ENCODE measurements at places on chromosomes 13 and 19. TPM values are rescaled to one million over a fixed set of nuclear protein-coding genes. Genes with fewer than 3 reads are reported as not detected.

GRCh38 chr19:2542341-2543069 lies 66.6 kb downstream of the GADD45B start:
- DNase-seq = peak; percentile 61

DNA sequence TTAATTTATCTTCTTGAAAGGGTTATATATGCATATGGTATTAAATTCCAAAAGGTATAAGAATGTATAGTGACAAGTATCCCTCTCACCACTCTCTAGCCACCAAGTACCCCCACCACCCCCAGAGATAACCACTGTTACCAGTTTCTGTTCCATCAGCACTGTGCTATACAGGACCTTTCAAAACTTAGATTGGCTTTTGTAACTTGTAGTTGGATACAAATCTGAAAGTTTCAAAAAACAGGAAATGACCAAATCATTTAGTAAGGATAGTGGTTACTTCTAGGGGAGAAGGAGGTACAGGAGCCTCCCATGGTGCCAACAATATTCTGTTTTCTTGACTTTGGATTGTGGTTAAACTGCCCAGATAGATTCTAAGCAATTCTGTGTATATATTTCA lies 56.7 kb downstream of the AKAP11 start:
- DNase-seq = no peak

DNA sequence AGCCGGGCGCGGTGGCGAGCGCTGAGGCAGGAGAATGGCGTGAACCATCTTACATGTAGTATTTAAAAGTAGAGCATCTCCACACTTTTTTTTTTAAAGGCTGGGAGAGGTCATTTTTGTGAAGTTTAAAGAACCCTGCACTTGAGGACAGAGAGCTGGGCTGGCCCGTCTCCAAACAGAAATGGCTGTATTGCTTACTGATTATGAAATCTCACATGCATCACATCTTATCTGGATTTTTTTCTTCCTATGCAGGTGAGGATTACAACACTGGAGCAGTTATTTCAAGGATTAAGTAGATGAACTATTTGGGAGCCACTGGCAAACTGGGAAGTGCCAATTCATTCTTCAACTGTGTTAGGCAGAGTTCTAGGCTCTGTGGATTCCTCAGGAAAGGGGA lies 59.5 kb downstream of the TEX26 start:
- DNase-seq = no peak

GRCh38 chr13:94050039-94050438 lies 429.4 kb downstream of the DCT start:
- no peak for DNase-seq

DNA sequence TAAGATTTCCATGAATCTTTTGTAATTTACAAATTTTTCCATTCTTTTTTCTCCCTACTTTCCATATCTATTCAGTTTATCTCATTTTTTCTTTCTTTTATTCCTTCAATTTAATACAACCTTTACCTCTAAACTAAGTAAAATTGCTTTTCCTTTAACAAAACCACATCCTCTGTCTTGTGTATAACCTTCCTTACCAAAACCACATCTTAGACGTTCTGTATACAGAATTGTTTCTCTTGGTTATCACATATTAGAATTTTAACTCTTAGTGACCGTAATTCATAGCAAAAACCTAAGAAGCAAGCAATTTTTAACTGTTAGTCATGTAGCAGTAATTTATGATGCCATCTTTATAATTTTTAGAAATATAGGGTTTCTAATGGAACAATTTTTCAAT lies 15.0 kb downstream of the PPP5C start:
- DNase-seq = no peak

- DNase-seq = no peak
Observed at GRCh38 chr13:112240076-112240475, 136.1 kb upstream of the SPACA7 start.

DNA sequence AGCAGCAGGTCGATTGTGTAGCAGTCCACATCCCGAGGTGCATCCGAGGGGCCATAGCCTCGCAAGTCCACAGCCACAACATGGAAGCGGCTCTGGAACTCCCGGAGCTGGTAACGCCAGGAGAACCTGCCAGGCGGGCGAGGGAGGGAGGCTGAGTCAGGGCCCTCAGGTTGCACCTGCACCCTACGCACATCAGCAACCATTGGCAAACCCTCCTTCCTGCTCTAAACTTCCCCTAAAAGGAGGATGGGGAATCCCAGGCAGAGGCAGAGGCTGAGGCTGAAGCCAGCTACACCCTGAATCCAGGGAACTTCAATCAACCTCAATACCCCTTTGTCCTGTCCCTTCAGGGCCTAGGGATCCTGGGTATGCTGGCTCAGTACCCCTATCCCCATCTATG lies 977 bp downstream of the EPHX3 start:
- DNase-seq = no peak

- no peak for DNase-seq
Observed at GRCh38 chr19:12603714-12604113, 6.9 kb downstream of the ZNF490 start.

DNA sequence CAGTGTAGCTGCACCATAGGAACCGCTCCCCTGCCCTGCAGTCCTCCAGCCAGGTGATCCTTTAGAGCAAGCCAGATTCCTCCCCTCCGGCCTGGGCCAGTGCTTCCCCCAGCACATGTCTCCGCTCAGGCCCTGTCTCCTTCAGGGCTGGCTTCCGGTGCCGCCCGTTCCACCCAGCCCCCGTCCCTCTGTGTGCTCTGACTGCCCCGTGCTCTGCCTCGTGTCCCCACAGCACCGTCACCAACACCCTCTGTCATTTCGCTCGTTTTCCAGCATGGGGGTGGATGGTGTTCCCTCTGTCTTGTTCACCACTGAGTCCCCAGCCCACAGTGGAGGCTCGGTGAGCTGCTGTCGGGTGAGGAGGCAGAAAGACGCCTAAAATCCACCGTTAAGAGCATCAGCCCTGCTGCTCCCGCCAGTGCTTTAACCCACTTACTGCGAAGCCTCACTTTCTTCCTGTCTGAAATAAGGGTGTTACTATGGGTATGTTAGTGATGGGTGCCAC lies 54.5 kb downstream of the TSSK6 start:
- DNase-seq = peak; percentile 60

- no peak for DNase-seq
Observed at GRCh38 chr13:66623129-66623820, 606.9 kb downstream of the PCDH9 start.

DNA sequence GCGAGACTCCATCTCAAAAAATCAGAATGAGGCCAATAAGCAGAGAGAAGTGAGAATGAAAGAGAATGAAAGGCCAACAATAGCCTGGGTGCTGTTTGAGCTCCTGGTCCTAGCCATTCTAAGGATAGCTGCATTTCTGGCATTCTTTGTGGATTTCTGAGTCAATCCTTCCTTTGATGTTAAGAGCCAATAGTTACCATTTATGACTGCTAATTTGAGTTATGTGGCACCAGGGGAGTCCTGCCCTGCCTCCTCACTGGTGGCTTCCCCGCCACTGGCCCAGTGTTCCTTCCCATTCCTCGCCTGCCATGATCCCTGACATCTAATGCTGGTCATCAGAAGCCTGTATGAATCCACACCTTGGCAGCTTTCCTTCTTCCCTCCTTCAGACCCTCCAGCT lies 991.2 kb downstream of the UQCRFS1 start:
- no peak for DNase-seq

DNA sequence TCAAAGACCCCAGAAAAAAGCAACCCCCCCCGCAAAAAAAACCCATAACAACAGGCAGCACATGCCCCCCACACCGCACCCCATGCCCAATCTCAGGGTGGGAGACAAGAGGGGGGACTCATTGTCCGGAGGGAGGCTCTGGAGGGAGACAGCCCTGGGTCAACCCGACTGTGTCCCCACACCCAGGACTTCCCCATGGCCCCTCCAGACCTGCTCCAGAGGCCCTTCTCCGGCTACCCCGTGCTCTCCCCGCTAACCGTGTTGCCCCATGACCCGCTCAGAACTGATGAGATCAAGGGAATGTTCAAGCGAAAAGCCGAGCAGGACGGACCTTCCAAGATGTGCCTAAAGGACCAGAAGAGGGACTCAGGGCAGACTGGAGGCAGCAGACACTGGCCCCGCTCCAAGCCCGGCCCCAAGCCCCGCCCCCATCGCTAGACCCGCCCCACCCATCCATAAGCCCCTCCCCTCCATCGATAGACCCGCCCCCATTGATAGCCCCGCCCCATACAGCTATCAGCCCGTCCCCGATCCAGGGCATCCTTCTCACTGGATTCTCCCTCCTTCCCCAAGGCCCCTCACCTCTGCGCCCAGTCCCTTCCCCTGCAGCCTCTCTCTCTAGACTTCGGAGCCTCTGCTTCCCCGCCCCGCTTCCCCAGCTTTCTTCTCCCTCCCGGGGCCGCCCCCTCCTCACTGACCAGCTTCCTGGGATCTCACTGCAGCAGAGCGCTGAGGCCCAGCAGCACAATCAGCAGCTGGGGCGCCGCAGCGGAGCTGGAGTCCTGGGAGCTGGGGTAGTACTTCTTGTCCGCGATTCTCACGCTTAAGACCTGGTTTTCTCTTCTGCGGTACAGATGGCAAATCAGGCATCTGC lies 2.2 kb downstream of the BST2 start:
- DNase-seq = no peak

DNA sequence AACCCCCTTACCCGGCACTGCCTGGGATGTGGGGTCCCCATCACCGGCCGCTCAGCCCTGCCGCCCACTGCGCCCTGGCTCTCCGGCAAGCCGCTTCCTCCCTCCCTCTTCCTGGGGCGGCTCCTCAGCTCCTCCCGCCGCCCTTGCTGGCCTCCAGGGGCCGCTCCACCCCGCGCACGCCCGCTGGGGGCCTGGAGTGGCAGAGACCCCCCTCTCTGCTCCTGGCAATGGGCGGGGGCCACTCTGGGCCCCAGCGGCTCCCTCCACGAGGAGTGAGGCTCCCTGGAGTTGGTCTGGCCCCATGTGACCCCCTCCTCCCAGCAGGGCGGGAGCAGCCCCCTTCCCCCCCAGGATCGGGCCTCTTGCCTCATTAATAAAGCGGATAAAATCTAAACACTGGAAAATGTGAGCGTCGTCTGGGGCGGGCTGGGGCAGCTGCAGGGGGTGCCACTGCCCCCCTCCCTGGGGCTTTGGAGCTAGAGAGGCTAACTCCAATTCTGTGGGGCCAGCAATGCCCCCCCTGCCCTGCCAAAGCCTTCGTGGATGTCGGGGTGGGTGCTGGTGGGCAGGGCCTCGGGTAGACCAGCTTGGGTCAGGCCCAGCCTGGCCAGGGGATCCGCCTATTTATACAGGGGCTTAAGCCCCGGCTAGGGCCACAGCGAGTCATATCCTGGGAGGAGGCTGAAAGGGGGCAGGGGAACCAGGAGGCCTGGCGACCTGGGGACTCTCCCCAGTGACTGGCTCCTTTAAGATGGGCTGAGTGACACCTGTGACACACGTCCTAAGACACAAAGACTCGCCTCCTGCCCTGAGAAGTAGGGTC lies at the start of gene PTGER1:
PTGER1 (minus strand) TSS at position 104 of the 823 bp plus-strand sequence. CDS start 1,034 bp downstream, outside the sequence.
- peak; percentile 26 for DNase-seq

- no peak for DNase-seq
Observed at GRCh38 chr19:54440641-54441040, 8.4 kb upstream of the LENG8 start.

- DNase-seq = no peak
Observed at GRCh38 chr13:73754241-73754640, 380.0 kb downstream of the KLF12 start.

Gene ZNF235
- 10.9 TPM for total RNA-seq

Gene ZNF791
- total RNA-seq = 26.3 TPM

Gene SYCN
- not detected for total RNA-seq

Gene SCN1B
- 12.9 TPM for total RNA-seq

Gene FOXA3
- total RNA-seq = 0.21 TPM

All from tongue (tissue), 3 donors.